ENCODE measurements at places on chromosomes 6 and 20.

GRCh38 chr6:112690497-112691202 is 343.5 kb downstream of the RFPL4B start:
- H3K4me1 ChIP-seq = 0 out of 2 replicates have a peak, but pooled peaks cover 3% of the 10 kb centered on the region
- H3K36me3 ChIP-seq = peaks cover 5% of the 10 kb centered on the region

DNA sequence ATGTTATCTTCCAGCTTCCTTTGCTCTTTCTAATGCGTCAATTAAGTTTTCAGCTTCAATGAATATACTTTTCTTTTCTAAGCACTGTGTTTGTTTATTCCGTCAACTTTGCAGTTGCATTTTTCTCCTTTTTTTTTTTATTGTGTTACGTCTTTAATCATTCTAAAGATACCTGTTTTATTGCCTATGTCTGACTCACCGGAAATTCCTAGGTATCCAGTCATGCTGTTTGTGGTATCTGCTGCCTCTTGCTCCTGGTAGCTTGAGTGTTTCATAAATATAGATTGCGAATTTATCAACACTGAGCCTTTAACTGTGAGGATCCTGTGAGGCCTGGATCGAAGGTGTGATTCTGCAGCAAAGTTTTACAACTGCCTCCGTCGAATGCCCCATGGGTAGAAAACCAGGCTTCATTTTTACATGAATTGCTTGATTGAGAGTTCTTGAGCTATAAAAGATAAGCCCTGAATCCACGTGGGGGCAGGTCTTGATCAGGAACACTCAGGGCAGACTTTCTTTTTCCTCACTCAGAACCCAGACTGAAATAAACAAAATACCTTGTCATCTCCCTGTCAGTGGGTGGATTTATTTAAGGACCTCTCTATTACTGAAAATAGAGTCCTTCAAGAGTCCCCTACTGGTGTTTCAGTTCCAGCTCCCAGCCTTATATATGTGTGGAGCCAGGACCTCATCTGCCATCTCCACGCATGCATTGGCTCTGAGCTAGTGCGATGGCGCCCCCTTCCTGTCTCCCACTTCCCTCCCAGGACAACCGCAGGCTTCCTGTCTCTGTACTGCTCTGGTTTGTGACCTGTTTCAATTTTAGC is 60.1 kb upstream of the LRRC1 start:
- no peaks in the 10 kb centered on the region for H3K27me3 ChIP-seq
- peak; percentile 72 for DNase-seq
- peaks cover 35% of the 10 kb centered on the region for H3K4me1 ChIP-seq
- no peak overlapping the region for H3K4me3 ChIP-seq

GRCh38 chr6:4176907-4177306 is 41.5 kb upstream of the ECI2 start:
- H3K4me1 ChIP-seq = peaks cover 21% of the 10 kb centered on the region
- no peak overlapping the region for H3K4me3 ChIP-seq
- no peak for DNase-seq
- H3K36me3 ChIP-seq = no peaks in the 10 kb centered on the region
- no peaks in the 10 kb centered on the region for H3K27me3 ChIP-seq
- no peak overlapping the region for H3K27ac ChIP-seq

DNA sequence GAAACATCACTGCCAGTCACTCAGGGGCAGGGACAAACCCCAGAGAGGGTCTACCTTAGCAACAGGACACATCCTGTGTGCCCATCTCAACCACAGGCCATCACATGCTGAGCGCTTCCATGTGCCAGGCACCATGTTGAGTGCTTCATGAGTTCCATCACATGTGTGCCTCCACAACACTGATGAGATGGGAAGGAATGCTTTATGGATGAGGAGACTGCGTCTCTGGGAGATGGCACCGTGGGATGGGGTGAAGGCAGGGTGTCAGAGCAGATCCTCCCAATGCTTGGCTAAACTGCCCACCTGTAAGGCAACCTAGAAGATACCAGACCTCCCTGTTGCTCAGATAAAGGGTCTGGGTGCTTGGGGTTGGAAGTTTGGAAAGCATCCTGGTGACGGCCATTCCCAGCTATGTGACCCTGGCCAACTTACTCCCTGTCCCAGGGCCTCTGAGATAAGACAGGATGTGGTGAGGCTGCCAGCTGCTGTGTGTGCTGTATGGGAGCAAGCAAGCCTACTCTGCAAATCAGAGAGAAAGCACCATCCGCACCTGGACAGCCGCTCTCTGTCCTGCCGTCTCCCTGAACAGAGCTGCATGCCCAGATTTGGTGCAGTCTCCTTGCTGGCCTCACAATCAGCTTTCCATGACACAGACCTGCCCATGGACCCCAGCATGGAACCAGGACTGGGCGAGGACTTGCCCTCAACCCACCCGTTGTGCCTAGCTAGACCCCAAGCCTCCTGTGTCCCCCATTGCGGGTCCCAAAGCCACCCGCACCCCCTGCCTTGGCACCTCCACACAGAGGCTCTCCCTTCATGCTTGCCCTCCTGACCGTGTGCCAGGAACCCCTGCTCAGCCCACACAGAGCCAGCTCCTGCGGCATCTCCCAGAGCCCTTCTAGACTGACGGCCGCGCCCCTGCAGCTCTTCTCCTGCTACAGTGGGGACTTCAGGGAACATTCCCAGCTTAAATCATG is 143.7 kb downstream of the SYNDIG1 start:
- H3K36me3 ChIP-seq = no peaks in the 10 kb centered on the region
- H3K27ac ChIP-seq = no peak overlapping the region
- no peaks in the 10 kb centered on the region for H3K27me3 ChIP-seq
- no peak overlapping the region for H3K4me3 ChIP-seq

- no peaks in the 10 kb centered on the region for H3K36me3 ChIP-seq
- H3K4me3 ChIP-seq = no peak overlapping the region
- H3K27me3 ChIP-seq = no peaks in the 10 kb centered on the region
- no peak for DNase-seq
- H3K4me1 ChIP-seq = peaks cover 16% of the 10 kb centered on the region
- no peak overlapping the region for H3K27ac ChIP-seq
Observed at GRCh38 chr6:102986086-102986485, 1592.6 kb downstream of the GRIK2 start.

DNA sequence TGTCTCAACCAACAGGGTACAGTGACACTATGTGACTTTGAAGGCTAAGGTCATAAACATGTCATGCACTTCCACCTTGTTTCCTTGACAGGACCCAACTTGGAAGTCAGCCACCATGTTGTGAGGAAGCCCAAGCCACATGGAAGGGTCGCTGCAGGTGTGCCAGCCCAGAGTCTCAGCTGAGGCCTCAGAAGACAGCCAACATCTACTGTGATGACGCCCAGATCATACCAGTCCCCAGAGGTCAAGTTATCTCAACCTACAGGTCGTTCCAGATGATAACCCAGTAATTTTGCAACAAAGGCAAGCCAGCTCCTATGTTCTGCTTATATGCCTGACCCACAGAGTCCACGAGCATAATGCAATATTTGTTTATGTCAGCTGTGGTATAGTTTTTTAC is 376.0 kb upstream of the AGPAT4 start:
- H3K36me3 ChIP-seq = no peaks in the 10 kb centered on the region
- H3K27ac ChIP-seq = no peak overlapping the region
- H3K27me3 ChIP-seq = no peaks in the 10 kb centered on the region

GRCh38 chr6:137647762-137648447 is 153.7 kb upstream of the OLIG3 start:
- H3K27ac ChIP-seq = no peak overlapping the region
- H3K4me1 ChIP-seq = no peaks in the 10 kb centered on the region
- H3K27me3 ChIP-seq = no peaks in the 10 kb centered on the region
- H3K36me3 ChIP-seq = peaks cover 7% of the 10 kb centered on the region
- H3K4me3 ChIP-seq = no peak overlapping the region
- no peak for DNase-seq

GRCh38 chr6:167394820-167395219 is 69.9 kb downstream of the TTLL2 start:
- no peaks in the 10 kb centered on the region for H3K4me1 ChIP-seq
- no peak overlapping the region for H3K27ac ChIP-seq
- H3K27me3 ChIP-seq = no peaks in the 10 kb centered on the region
- H3K36me3 ChIP-seq = no peaks in the 10 kb centered on the region

- peak overlapping the region; percentile 98 for H3K27ac ChIP-seq
- H3K4me3 ChIP-seq = peak overlapping the region; percentile 100
- no peak for DNase-seq
- H3K36me3 ChIP-seq = peaks cover 29% of the 10 kb centered on the region
Observed at GRCh38 chr6:15246666-15247499, 1.0 kb downstream of the JARID2 start.

DNA sequence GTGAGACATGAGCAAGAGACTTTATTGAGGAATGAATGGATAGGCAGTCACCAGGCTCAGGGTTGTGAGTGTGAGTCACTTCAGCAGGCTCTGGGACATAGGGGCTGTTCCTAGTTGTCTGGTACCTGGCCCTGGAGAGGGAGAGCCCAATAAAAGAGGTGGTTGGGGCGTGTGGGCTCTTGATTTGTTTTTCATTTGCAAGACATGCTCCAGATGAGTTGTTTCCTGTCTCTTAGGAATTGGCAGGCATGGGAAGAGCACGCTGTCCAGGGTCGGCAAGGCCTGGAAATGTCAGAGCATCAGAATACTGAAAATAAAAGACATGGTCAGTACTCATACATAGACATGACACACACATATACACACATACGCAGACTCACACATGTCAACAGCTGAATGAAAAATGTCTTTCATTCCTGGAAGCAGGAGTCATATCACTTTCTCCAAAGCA is 166.3 kb upstream of the SULF2 start:
- H3K27me3 ChIP-seq = no peaks in the 10 kb centered on the region
- H3K4me3 ChIP-seq = no peak overlapping the region
- no peak overlapping the region for H3K27ac ChIP-seq
- DNase-seq = no peak

DNA sequence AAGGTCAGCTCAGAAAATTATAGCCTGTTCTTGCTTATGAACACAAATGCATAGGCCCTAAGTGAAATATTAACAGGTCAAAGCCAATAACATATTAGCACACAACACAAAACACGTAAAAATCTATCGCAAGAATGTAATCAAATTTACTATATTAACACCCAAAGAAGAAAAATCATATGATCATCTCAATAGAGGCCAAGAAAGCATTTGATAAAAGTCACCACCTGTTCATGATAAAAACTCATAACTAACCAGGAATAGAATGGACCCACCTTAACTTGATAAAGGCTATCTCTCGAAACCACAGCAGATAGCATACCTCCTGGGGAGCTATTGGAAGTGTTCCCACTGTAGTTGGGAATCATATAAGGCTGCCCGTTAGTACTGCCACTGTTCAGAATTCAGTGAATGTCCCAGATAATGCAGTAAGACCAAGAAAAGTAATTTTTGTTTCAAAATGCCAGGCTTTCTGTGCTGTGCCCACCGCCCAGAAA is 21.6 kb downstream of the POFUT1 start:
- no peak overlapping the region for H3K27ac ChIP-seq
- H3K36me3 ChIP-seq = peaks cover 49% of the 10 kb centered on the region
- DNase-seq = no peak
- no peaks in the 10 kb centered on the region for H3K4me1 ChIP-seq

GRCh38 chr6:17022604-17023003 is 79.2 kb upstream of the STMND1 start:
- no peak overlapping the region for H3K27ac ChIP-seq
- no peak for DNase-seq
- no peak overlapping the region for H3K4me3 ChIP-seq
- H3K4me1 ChIP-seq = peaks cover 13% of the 10 kb centered on the region

DNA sequence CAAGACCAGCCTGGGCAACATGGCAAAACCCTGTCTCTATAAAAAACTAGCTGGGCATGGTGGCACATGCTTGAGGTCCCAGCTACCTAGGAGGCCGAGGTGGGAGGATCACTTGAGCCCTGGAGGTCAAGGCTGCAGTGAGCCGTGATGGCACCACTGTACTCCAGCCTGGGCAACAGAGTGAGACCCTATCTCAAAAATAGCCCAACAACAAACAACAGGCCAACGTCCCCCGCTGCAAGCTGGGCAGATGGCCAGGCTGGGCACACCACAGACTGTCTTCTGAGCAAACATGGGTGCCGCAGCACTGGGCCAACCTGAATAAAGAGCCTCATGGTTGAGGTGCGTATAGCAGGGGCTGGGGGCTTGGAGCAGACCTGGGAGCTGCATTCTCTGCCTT is 46.6 kb upstream of the SRF start:
- no peaks in the 10 kb centered on the region for H3K36me3 ChIP-seq
- H3K4me3 ChIP-seq = no peak overlapping the region
- H3K27me3 ChIP-seq = no peaks in the 10 kb centered on the region
- H3K4me1 ChIP-seq = peaks cover 46% of the 10 kb centered on the region

DNA sequence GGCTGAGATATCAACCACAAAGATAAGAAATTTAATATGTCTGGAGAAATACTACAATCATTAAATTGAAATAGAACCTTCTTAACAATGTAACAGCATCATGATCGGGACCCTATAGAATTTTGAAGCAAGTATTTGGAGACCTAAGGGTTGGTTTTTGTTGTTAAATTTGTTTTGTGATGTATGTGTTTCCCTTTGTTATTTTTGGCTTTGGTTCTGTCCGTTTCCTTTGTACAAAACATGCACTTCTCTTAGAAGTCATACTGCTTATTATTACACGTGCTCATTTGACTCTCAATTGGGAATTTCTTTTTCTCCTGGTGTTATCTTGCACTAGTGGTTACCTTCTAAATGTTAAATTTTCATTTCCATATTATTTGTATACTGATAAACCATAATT is 4.0 kb upstream of the PLN start:
- H3K27me3 ChIP-seq = no peaks in the 10 kb centered on the region
- no peak overlapping the region for H3K4me3 ChIP-seq
- peaks cover 12% of the 10 kb centered on the region for H3K4me1 ChIP-seq
- DNase-seq = no peak

GRCh38 chr20:1616858-1617434 is 2.9 kb downstream of the SIRPB1 start:
- no peak overlapping the region for H3K4me3 ChIP-seq
- DNase-seq = no peak
- H3K36me3 ChIP-seq = peaks cover 7% of the 10 kb centered on the region
- no peak overlapping the region for H3K27ac ChIP-seq
- no peaks in the 10 kb centered on the region for H3K4me1 ChIP-seq

DNA sequence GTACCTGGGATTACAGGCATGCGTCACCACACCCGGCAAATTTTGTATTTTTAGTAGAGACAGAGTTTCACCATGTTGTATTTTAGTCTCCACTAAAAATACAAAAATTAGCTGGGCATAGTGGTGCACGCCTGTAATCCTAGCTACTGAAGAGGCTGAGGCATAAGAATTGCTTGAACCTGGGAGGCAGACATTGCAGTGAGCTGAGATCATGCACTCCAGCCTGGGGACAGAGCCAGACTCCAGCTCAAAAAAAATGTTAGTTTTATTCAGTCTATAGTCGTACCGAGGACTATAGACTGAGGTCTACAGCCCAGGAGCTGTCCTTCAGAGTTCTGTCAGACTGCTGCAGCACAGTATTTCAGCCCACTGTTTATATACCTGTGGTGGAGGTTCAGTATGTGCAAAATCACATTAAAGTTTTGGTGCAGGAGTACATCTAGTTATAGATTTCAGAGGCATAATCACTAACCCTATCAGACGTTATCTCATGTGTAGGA is 3.6 kb upstream of the CASP8AP2 start:
- peaks cover 1% of the 10 kb centered on the region for H3K36me3 ChIP-seq
- no peak for DNase-seq
- no peaks in the 10 kb centered on the region for H3K27me3 ChIP-seq
- H3K4me3 ChIP-seq = no peak overlapping the region
- no peak overlapping the region for H3K27ac ChIP-seq

Measured in WTC11 (cell line).